ENCODE measurements at places on chromosomes 3 and 15. TPM values are rescaled to one million over a fixed set of nuclear protein-coding genes. Genes with fewer than 3 reads are reported as not detected.
A peak's percentile ranks its signal among the peaks of the same experiment; 100 is the strongest.

DNA sequence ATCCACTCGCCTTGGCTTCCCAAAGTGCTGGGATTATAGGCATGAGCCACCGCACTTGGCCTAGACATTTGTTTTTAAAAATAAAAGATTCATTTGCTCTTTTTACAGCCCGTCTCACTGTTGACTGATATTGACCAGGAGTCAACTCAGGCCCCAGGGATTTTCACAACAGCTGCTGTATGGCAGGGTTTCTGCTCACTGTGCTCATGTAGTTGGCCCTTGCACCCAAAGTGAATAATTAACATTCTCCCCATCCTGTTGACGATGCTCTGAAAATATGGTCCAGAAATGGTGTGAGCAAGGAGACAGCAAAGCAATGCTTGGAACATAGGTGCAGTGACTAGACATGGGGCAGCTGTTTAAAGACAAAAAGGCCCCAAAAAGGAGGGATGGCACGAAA lies 2.9 kb upstream of the CCR5 start:
- DNase-seq: no peak

- no peak for DNase-seq
Measured at GRCh38 chr3:70999730-71000129, 583.8 kb downstream of the FOXP1 start.

GRCh38 chr3:178707311-178708031 lies 171.2 kb downstream of the KCNMB2 start:
- no peak for DNase-seq

Gene FBXO40
- total RNA-seq: 99.3 TPM

GRCh38 chr3:194137008-194137505 lies 1.1 kb downstream of the HES1 start:
- DNase-seq: peak; percentile 80

GRCh38 chr3:146543461-146544001 lies 876 bp downstream of the PLSCR1 start:
- DNase-seq: peak; percentile 60

DNA sequence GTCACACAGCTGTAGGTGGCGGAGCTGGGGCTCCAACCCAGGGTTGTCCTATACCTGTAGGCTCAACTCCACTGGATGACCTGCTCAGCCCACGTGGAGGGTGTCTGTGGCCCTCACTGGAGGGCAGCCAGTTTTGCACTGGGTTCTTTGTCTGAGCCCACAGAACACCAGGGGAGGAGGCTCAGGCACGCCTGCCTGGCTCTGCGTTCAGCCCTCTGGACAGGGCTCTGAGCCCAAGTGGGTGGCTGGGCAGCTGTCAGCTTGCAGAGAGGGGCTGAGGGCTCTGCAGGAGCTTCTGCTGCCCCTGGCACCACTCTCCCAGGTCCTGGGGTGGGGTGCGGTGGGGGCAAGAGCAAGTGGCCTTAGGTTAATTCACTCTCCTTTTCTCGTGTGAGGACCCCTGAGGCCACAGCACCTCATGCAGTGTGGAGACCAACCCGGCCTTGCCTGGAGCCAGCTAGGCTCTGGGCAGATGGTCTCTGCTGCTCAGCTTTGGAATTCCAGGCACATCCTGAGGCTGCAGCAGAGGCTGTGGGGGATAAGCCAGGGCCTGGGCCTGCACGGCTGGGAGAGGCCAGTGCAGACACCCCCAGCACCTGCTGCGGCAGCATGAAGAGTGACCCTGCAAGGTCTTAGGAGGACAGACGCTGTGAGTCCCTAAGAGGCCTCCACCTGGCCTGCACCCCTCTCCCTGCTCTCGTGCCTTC lies 23.5 kb downstream of the DUSP7 start:
- no peak for DNase-seq

DNA sequence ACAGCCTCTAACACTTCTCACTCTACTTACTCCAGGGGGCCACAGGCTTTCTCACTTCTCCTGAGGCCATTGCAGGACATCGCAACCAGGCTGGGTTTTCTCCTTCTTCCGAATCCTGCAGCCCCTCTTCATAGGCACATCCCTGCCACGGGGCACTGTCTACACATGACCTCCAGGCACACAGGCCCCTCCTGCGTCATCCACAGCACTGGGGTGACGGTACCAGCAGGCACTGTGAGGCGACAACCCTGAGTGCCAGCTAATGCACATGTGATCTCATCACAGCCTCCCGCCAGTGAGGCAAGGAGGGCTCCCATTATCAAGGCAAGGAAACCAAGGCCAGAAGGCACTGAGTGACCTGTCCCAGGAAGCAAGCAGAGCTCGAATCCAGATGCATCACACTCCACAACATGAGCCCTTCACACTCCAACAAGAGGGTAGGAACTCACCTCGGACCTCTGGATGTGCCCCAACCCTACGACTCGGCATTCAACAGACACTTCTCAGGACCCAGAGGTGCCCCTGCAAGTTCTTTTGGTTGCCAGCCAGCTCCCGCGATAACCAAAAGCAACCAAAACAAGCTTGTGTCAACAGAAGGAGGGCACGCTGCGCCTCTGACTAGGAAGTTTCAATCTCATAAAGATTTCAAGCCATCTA lies 16.7 kb downstream of the FAM174B start:
- no peak for DNase-seq

Gene ZNF80
- not detected for total RNA-seq

GRCh38 chr3:165254812-165255211 lies 58.6 kb upstream of the SLITRK3 start:
- DNase-seq: no peak

GRCh38 chr3:46205286-46205960 lies 2.7 kb downstream of the CCR1 start:
- no peak for DNase-seq

DNA sequence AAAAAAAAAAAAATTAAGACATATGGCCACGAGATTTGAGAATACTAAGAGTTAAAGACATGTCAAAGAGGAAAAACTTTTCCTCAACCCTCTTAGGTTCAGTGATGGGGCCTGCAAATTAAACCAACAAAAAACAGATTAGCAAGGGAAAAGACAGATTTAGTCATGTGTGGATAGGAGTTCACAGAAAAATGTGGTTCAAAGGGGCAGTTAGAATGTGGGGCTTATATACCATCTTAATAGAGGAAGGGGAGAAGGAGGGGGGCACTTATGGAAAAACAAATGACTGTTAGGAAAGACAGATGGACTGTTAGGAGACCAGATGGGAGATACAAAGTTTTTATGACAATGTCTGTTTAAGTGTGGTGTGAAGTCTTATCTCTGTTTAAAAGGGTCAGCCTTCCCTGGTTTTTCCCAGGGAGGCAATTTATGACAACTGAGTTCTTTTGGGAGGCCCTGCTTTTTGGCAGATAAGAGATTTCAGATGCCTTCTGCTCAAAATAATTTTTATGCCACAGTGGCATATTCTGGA lies 68.7 kb upstream of the FURIN start:
- no peak for DNase-seq

GRCh38 chr15:81337713-81338157 lies 13.8 kb upstream of the STARD5 start:
- no peak for DNase-seq

DNA sequence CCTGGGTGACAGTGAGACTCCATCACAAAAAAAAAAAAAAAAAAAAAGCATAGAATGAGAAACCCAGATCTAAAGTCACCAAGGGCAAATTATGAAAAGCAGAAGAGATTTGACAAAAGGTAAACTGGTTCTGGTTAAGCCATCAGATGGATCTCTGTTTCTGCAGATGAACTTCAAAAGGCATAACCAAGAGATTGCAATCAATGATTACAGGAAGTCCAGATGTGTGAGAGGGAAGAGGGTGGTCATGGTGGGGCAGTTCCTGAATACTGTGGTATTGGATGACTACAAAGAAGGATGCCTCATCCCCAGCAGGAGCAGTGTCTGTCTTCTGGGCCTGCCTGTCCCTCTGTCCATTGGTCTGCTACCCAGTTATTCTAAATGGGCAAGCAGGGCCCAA lies 3.8 kb downstream of the P4HTM start:
- DNase-seq: no peak

Gene GOLGA6L7
- total RNA-seq: not detected

Gene GOLGA6B
- total RNA-seq: not detected

DNA sequence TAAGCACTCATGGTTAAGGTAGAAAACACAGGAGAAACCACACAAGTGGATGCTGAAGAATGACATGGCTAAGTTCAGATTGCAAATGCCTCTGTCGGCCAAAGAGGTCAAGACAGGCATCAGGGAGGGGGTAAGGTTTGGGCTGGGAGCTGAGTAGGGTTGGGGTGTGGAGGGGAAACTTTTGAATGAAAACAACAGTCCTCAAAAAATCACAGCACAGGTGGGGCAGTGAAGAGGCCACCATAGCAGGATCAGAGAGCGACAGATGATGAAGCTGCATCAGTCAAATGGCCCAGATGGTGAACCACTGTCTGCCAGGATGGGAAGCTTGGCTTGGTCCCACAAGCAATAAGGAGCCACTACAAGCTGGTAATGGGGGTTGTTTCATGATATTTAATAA lies 74.9 kb downstream of the ADCY5 start:
- DNase-seq: no peak

Gene STRA6
- total RNA-seq: not detected

Gene SEMA3F
- total RNA-seq: 20.4 TPM

DNA sequence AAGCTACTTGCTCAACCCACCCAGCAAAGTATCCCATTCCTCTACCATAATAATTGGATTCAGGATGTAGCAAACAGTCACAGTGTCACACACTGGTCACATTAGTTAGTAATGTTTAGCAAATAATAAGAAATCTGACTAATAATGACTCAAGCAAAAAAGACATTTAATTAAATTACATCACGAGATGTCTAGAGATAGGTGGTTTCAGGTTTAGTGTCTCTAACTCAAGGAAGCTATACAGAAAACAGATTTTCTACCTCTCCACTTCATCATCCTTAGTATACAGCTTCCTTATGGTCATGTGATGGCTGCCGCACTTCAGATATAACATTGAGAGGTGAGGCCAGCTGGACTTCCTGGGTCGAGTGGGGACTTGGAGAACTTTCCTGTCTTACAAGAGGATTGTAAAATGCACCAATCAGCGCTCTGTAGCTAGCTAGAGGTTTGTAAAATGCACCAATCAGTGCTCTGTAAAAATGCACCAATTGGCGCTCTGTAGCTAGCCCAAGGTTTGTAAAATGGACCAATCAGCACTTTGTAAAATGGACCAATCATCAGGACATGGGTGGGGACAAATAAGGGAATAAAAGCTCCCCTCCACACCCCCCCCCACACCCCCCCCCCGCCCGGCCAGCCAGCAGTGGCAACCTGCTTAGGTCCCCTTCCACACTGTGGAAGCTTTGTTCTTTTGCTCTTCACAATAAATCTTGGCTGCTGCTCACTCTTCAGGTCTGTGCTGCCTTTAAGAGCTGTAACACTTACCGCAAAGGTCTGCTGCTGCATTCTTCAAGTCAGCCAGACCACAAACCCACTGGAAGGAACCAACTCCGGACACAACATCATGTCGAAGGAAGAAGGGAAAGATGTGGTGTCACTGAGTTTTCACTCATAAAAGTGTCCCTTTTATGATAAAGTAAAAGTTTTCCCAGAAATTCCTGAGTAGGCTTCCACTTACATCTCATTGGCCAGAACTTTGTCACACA lies 24.9 kb upstream of the ARPIN start:
- DNase-seq: no peak

DNA sequence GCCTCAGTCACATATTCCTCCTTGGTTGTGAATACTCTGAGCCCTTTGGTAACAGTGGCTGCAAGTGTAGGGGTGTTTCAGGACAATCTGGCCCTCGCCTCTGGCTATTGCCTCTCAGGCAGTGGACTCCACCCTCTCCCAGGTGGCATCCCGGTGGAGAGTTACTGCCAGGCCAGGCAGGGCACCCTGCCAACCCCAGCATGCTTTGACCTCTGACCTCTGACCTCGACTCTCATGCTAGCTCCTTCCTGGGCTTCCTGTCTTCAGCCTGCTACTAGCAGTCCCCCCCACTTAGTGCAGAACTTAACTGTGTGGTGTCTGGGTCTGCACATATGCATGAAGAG lies 5.5 kb downstream of the TM6SF1 start:
- DNase-seq: peak; percentile 11

DNA sequence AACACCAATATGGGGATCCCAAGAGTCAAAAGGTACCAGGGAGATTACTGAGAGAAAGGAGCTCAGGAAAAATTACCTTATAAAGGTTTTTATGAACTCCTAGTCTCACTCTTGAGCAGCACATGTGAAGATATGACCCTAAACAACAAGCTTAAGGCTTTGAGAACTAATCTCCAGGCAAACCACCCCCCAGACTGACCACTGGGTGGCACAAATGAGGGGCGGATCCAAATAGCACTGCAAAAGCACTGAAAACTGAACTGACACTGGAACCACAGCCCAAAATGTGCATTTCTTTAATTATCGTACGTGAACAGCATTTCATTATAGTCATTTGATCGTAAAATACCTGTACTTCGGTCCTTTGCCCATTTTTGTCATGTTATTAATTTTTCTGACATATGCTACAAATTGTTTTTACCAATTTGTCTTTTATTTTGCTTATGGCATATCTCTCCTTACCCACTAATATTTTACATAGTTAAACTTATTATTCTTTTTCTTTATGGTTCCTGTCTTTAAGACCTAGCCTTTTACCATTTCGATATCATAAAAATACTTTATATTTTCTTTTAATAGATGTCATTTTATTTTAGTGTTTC lies 31.5 kb upstream of the TFDP2 start:
- peak; percentile 13 for DNase-seq

DNA sequence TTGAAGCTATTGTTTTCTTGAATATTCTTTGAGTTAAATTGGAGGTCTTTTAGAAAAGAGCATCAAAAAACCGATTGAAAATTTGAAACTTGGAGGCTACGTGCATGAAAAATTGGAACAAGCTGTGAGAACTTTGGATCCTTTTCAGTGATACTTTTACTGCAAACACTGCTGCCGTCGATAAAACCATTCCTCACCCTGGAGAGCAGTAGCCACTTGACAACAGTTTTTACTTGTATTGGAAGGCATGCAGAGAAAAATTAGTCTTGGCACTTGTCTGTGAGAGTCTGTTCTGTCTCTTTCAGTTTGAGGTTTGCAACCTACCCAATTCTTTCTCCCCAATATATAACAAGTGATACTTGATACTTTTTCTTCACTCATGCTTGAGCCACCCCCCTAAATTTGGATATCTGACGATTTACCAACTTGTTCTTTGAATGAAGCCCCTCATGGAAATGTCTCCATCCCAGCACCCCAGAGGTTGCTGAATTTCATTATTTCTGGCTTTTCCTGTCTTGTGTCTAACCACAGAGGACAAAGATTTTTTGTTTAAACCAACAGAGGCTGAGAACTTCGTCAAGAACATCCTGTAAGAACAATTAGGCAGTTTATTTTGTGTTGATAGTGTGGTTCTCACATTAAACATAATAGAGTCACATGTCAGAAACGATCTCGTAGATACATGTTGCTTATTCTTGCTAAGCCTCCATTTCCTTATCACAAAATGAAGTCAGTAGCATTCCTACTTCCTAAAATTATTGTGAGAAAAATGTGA lies 307.3 kb upstream of the PLSCR5 start:
- DNase-seq: no peak

- no peak for DNase-seq
Measured at GRCh38 chr15:96553451-96553850, 223.0 kb downstream of the NR2F2 start.

- no peak for DNase-seq
Measured at GRCh38 chr3:179107617-179108016, 36.0 kb upstream of the ZMAT3 start.

- DNase-seq: no peak
Measured at GRCh38 chr3:16503191-16503776, 10.2 kb downstream of the RFTN1 start.

- DNase-seq: no peak
Measured at GRCh38 chr15:61759639-61760038, 300.6 kb downstream of the VPS13C start.

Measured in heart right ventricle (tissue), 16 donors.